ENCODE measurements at places on chromosomes 16 and 17.

DNA sequence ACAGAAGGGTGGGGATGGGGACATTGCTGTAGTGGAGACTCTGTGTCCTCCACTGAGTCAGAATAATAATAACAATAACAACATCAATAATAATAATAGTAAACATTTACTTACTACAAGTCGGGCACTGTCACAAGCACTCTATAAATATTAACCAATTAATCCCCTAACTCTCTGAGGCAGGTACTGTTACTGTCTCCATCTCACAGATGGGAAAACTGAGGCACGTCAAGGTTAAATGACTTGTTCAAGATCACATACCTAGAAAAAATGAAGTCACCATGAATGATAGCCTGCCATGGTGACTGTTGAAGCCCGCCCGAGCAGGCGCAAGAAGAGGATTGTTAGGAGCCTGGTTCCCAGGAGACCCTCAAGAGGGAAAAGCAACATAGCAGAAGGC, 10.2 kb downstream of the PRR29 start:
- no peak for DNase-seq

GRCh38 chr16:12651765-12652512, 151.7 kb downstream of the CPPED1 start:
- DNase-seq: no peak

GRCh38 chr16:74073456-74073855, 223.2 kb upstream of the PSMD7 start:
- no peak for DNase-seq

GRCh38 chr16:85026703-85027102, 892 bp upstream of the KIAA0513 start:
- no peak for DNase-seq

- no peak for DNase-seq
These were observed 35.5 kb upstream of the STAC2 start for GRCh38 chr17:39261286-39261685.
